ENCODE measurements at places on chromosomes 3 and 15.

DNA sequence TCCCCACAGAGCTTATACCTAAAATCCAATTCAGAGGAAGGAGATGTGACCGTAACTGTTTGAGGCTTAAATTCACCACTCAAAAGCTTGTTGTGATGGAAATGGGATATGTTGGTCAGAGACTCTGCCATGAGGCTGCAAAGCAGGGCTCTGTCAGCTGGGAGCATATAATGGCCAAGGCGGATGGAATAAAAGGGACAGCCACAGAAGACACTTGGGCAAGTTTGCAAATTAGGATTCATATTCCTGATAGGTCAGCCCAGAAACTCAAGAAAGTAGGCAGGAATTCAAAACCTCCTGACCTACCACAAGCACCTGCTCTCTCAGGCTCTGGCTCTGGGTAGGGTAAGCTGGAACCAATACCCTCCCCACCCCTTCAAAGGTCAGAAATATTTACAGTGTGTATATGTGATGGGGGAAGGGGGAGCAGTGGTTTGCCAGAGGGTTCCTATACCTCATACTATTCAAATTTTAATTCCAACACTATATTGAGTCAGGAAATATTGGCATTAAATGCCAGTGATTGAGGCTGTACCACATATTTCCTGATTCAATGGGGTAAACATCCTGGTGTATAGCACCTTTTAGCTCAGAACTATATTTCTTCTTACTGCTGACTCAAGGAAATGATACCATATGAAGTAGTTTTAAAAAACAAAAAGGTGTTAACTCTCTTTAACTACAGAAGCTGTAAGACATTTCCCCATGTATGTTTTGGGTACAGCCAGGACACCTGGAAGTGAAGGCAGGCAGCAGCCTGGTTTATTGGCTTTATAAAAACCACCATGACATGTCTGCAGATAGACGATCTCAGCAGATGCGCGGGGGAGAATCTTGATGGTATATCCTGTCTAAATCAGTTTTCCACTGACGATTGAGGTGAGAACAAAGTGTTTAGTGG is 19.2 kb downstream of the FYCO1 start:
- DNase-seq = no peak

- no peak for DNase-seq
Observed at GRCh38 chr3:117409701-117410459, 700.3 kb downstream of the TUSC7 start.

DNA sequence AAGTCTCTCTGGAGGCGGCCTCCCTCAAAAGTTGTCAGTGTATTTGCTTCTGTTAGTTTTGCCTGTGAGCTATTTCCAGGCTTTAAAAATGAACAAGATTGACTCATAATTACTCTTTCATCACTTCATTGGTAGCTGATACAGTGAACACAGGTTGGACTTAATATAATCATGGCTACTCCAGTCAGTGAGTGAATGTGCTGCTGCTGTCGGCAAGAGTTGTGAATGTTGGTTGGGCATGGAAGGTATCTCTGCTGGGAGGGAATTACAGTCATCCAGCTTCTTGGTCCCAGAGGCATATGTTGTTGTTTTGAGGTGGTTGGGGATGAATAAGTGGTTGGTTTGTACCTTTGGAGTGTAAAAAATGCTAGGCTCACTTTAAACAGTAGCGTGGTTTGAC is 11.5 kb downstream of the TCF12 start:
- no peak for DNase-seq

DNA sequence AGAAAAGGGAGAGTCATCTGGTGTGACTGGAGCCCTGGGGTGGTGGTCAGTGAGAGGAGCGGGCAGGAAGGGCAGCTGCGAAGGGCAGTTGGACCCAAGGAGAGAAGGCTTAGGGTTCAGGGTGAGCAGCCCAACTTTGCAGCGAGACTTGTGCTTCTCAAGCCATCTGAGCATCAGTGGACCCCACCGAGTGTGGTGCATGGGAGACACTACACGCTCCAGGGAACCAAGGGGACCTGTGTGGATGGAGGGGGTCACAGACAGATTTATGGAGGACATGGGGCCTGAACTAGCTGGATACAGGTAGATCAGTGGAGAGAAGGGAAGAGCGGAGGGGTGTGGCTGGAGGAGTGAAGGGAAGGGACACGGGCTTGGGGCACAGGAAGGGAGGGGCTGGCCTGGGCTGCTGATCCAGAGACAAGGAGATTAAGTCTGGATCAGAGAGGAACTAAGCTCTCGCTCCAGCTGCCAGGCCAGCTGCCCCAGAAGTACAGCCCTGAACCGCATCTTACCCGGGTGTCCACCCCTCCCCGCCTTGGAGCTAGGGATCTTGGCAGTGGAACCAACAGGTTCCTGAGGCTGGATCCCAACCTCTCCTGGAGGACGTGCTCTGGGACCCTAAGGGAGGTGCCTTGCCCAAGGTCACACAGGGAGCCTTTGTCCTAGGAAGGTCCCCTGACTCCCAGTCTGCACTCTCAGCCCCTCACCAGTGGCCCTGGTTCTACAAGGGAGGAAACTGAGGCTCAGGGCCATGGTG is 120.5 kb downstream of the CORO2B start:
- no peak for DNase-seq

DNA sequence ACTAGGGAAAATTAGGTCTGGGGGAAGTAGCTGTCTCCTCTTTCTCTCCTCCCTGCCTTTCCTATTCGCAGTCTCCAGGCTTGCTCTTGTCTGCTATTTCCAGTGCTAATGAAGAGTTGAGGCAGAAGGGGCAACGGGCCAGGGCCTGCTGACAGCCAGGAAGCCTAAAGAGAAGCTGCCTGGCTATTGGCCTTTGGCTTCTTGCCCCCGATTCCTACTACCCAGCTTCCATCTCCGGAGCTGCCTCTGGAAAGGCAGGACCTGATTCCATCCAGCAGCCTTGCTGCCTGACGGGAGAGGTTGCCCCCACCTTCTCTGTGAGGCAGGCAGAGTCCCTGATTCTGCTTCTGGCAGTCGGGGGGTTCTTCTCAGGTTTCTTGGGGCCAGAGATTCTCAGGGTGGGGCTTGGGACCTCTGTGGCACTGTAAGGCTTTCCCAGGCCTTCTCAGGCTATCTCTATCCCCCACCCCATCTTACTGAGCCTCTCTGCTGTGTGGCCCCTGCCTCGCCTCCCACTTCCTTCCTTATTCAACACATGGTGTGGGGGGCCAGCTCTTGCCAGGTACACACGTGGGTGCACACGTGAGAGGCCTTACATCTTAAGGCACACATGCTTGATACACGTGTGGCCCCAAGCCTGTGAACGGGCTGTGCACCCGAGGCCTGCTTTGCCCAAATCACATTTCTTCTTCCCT is 18.2 kb upstream of the JMJD7 start:
- no peak for DNase-seq

DNA sequence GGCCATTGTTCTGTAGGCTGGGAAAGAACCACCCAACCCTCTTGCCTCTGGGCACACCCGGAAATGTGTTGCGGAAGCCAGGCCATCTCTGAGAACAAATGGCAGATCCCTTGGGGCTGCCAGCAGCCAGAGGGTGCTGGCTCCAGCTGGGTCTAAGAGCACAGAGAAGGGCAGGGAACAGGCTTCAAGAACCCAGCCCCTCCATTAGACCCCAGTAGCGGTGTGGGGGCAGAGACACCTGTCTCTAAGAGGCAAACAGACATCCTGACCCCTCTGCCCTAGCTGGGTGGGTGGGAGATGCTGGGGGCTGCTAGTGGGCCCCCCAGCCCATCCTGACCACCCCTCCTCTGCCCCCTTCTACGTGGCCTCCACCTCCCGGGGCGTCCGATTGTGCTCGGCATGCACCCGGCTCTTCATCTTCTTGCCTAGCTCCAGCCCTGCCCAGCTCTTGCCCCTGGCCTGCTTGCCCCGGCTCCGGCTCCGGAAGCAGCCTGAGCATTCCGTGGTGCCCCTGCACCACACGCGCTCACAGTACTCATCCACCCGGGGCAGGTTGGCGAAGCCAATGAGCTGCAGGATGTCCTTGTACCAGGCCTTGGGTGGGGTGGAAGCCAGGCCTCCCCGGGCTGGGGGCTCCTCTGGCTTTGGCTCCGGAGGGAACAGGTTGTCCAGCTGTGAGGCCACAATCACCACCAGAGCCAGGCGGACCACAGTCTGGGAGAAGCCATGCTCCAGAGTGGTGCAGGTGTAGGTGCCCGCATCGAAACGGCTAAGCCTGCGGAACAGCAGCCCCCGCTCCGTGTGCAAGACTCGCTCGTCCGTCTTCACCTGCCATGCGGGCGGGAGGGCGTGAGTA is 9.4 kb downstream of the SEMA3G start:
- no peak for DNase-seq

DNA sequence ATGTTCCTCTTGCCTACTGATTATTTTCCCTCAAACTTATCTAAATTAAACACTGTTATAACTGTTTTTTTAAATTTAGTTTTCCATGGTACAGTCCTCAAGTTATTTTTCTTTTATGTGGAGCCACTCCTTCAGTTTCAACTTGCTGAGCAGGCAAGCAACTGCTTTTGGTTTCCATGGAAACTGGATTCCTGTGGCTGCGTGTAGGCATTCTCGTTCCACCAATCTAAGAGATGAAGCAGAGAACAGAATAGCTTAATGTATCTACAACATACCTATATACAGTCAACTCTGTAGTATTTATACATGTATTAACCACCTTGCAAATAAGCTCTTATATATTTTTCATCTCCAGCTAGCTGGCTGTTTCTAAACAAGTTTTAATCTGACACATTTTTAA is 25.8 kb upstream of the ANXA2 start:
- no peak for DNase-seq

- no peak for DNase-seq
Observed at GRCh38 chr3:23620638-23621015, 185.1 kb upstream of the UBE2E1 start.

DNA sequence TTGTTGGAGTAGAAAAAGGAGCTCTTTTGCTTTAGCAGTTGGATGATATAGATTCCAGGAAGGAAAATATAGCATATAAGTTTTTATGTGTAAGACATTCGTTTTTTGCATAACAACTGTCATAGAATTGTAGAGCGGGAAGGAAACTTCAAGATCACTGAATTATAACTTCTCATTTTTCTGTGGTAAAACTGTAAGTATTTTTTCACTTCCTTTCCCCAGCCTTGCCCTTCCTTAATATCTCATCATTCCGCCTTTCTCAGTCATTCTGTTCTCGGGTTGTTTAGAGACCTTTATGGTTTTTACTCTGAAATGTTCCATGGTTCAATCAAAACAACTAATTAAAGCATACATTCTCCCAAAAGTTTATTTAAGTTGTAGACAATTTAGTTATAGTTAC is 1.1 kb downstream of the EAF2 start:
- DNase-seq = no peak

GRCh38 chr15:60563539-60564404 is 84.8 kb upstream of the ICE2 start:
- no peak for DNase-seq

- no peak for DNase-seq
Observed at GRCh38 chr15:20294651-20295237, 246.9 kb downstream of the GOLGA6L6 start.

DNA sequence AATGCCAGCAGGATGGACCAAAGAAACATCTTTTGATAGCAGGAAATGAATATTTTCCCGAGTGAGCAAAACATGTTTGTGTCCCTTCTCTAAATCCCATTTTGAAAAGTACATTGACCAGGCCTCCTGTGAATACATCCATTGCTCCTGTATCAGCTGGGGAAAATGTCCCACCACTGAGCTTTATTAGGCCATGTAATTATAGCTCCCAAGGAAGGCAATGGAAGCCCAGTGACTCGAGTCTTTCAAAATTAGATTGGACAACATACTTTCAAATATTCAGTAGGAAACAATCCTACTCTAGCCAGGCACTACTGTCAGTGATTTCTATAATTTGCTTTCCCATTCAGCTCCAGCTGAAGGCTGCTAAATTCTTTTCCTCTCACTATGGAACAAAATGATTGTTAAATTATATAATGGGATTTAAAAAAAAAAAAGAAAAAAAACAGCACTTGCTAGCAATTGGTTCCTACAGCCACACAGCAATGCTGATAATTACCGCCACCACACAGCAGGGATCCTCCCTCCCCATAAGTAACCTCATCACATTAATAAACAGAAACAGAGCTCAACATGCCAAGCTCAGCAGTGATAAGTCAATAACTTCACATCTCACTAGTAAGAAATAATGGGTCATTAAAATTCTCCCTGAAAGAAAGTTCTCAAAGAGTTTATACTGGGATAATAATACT is 172.4 kb upstream of the SLC2A2 start:
- no peak for DNase-seq

DNA sequence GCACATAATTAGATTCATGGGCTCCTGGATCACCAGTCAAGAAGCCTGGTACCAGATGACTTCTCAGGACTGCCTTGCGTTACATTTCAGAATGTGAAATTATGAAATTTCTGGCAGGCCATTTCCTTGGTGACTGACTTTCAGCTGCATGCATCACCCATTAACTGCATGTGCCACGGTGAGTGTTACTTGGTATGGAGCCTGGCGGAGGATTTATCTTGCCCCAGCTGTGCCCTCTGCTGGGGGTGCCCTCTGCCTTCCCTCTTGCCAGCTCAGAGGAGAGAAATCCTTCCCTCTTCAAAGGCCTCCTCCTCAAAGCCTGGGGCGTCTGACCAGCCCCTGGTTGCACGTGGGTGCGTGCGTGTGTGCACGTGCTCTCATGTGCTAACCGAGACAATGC is 57.7 kb upstream of the CTSH start:
- DNase-seq = no peak

DNA sequence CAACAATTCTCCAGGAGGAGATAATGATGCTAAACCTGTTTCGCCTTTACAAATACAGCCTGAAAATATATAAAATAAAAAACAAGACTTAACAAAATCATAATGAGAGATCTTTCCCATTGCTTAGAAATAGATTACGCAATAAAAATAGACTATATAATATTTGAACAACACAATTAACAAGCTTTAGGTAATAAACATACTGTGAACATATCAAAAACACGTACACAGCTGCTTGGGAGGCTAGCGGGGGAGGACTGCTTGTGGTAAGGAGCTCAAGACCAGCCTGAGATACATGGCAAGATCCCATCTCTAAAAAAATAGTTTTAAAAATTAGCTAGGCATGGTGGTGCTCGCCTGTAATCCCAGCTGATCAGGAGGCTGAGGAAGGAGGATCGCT is 8.7 kb downstream of the NSMCE3 start:
- no peak for DNase-seq

GRCh38 chr3:138203938-138204337 is 16.8 kb downstream of the ARMC8 start:
- DNase-seq = no peak

GRCh38 chr3:69772152-69772867 is 33.0 kb downstream of the MITF start:
- no peak for DNase-seq

DNA sequence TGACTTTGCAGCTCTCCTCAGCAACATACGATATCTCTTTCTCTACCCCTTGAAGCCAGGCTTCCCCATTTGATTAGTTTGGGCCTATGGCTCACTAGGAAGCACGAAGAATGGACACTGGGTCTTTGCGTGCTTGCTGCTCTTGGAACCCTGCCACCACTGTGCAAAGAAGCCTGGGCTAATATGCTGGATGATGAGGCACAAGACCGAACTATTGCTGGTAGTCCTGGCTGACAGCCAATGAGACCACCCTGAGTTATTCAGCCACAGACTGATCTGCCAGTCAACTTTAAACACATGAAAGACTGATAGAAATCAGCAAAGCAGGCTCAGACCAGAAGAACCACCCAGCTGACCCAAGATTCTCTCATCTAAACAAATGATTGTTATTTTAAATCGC is 250.3 kb downstream of the CBLB start:
- DNase-seq = no peak

Data from stimulated activated CD4-positive, alpha-beta T cell treated with anti-CD3 and anti-CD28 coated beads, Interleukin-15, amount 100 ng/mL, for 1 hour (primary cell).